Thymus (tissue), 14 donors: ENCODE measurements at places on chromosomes 1 and 21. TPM values are rescaled to one million over a fixed set of nuclear protein-coding genes. Genes with fewer than 3 reads are reported as not detected.

- no peak for DNase-seq
Observed at GRCh38 chr1:87194271-87194774, 134.4 kb upstream of the LMO4 start.

GRCh38 chr1:11997081-11997850 is 17.0 kb downstream of the MFN2 start:
- no peak for DNase-seq

- no peak for DNase-seq
Observed at GRCh38 chr1:218529646-218530300, 184.6 kb downstream of the TGFB2 start.

DNA sequence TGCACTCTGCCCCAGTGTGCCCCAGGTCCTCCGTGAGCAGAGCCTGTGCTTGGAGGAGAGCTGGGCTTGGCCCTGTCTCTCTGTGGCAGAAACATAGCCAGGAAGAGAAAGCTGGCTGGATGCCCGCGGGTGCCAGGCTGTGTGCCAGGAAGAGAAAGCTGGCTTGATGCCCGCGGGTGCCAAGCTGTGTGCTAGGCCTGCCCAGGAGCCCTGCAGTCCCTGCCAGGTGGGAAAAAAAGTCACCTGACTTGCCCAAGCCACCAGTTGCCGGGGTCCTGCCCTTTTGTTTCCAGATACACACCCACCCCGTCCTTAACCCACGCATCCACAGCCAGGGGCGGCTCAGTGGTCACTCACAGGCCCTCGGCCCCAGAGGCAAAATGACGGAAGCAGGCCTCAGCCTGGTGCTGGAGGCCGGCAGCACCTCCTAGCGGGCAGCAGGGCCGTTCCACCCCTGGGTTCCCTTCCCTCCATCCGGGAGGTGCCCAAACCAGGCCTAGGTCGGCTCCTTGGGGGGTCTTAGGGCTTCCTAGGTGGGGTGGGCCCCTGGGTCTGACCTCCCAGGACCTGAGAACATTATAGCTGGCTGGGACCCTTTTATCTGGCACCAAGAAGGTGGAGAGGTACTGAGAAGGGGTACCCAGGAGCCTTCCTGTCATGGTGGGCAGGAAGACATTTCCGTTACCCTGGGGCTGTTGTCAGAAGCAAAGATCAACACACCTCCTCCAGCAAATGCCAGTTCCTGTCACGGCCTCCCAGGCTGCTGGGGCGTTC is 9.1 kb downstream of the ITGB2 start:
- DNase-seq: no peak

Gene PLA2G2D
- 1.6 TPM for polyA plus RNA-seq
